ENCODE measurements at places on chromosomes 5 and 9. TPM values are rescaled to one million over a fixed set of nuclear protein-coding genes. Genes with fewer than 3 reads are reported as not detected.

DNA sequence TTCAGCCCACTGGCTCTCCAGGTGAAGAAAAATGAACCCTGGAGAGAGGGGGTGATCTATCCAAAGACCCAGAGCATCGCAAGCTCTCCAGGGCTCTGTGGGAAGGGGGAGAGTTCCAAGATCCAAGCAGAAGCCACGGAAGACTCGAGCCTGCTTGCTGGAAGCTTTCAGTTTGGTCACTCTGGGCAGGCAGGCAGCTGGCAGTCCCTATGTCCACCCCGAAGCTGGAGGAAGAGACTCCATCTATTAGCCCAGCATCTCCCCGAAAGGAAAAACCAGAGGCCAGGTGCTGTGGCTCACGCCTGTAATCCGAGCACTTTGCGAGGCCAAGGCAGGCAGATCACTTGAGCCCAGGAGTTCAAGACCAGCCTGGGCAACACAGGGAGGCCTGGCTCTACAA, 10.7 kb upstream of the SPARC start:
- H3K36me3 ChIP-seq: no peaks in the 10 kb centered on the region
- H3K4me3 ChIP-seq: no peak overlapping the region
- peaks cover 28% of the 10 kb centered on the region for H3K4me1 ChIP-seq
- H3K27me3 ChIP-seq: no peaks in the 10 kb centered on the region

DNA sequence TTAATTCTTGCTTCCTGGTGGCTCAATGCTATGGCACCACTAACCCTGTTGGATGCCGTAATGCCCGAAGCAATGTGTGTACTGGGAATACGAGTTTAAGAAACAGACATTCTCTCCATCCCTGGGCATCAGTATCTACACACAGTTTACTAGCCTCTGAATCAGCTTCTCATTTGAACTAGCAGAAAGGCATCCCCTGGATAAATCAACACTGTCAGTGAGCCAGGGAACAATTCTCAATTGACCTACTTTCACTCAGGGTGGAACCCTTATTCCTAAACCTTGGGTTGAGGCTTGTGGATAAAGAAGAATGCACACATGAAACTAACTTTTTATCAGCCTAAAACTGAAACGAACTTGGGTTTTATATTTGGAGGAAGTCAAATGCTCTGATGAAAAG, 331.0 kb downstream of the GADD45G start:
- DNase-seq: no peak
- no peaks in the 10 kb centered on the region for H3K36me3 ChIP-seq
- H3K27ac ChIP-seq: no peak overlapping the region
- H3K4me3 ChIP-seq: no peak overlapping the region

HRH2 gene
- total RNA-seq: 12.7 TPM

GRCh38 chr5:84249918-84250630, 134.6 kb downstream of the EDIL3 start:
- no peak overlapping the region for H3K4me3 ChIP-seq
- H3K36me3 ChIP-seq: no peaks in the 10 kb centered on the region
- no peaks in the 10 kb centered on the region for H3K27me3 ChIP-seq
- peaks cover 10% of the 10 kb centered on the region for H3K4me1 ChIP-seq
- H3K27ac ChIP-seq: no peak overlapping the region
- DNase-seq: no peak

DNA sequence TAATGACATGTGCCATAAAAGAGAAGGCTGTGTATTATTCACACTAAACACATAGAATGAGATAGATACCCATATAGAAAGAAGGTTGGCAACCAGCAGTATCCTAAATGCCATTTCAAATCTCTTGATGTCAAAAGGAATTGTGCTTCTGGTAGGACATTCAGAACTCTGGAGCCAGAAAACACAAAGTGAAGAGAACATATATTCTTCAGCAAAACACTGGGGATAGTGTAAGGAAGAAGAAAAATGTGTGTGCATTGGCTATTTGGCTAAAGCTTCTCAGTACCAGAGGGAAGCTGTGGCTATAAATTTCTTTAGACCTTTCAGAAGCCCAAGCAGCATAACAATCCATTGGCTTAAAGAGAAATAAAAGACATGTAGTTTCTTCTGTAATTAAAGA, 551.6 kb upstream of the C9orf72 start:
- no peaks in the 10 kb centered on the region for H3K27me3 ChIP-seq
- peaks cover 16% of the 10 kb centered on the region for H3K4me1 ChIP-seq
- no peaks in the 10 kb centered on the region for H3K36me3 ChIP-seq

- H3K27me3 ChIP-seq: no peaks in the 10 kb centered on the region
- H3K27ac ChIP-seq: peak overlapping the region; percentile 55
- peaks cover 51% of the 10 kb centered on the region for H3K4me1 ChIP-seq
- DNase-seq: no peak
- no peaks in the 10 kb centered on the region for H3K36me3 ChIP-seq
Measured at GRCh38 chr9:130766927-130767307, 68.1 kb upstream of the ABL1 start.
